ENCODE measurements at places on chromosomes 1 and 21.

DNA sequence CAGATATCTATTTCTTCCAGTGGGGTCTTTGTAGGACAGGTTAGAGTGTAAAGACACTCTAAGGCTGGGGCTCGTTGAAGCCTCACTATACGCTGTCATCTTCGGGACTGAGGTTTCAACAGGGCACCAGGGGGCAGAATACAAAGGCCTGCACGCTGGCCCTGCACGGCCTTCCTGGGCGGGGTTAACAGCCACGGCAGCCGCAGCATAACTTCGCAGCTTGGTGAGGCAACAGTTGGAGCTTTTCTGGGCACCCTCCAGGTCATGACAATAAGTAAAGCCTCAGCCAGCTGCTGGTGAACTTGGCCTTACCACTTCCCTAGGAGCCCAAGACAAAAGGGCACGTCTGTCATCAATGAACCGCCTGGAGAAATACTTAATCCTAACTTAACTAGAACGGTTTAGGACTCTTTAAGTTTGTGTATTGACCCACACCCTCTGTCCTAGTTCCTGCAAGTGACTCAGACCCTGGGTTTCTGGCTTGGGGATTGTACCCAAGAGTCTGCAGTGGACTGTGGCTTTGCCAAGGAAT lies 2.3 kb upstream of the RUNX1 start:
- peak; percentile 95 for DNase-seq

DNA sequence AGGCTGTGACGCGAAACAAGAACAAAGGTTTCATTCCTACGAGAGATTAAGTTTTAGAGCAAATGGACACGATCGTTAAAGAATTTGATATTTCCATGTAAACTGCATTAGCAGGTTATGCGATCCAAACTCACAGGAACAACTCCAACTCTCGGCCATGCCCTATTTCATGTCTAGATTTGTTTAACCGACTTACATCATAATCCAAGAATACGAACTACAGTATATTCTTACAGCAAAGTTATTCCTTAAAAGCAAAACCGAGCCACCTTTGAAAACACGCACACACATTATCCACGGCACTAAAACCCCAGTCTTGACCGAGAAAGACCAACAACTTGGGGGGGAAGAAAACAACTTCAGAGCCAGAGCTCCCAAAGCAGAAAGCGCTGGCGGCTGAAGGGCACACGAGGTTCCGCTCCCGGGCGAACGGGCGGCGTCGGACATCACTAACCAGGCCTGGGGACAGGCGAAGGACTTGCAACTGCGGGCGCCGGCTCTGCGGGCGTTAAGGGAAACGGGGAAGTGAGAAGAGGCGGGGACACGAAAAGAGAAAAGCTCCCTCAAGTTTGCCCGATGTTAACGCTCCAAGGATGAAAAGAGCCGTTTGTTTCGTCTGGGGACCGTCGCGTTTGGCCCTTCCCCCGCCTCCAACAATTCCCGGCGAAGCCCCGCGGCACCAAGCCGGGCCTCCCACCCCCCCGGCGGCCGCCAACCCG lies 690 bp downstream of the B3GALNT2 start:
- DNase-seq = peak; percentile 76

DNA sequence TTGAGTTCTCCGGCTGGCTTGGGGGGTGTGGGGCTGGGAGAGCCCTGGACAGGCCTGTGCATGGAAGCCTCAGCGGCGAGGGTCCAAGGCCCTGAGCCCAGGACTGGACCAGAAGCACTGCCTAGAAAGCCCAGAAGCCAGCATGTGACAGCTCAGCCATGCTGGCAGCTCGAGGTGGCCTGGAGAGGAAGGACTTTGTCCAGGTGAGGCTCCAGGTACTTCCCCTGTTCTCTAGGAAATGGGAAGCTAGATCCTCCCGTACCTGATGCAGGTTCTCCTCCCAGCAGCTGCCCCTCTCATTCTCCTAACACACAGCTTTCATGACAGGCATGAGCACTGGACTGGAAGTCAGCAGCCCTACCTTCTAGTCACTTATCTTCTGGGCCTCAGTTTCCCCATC lies 6.4 kb downstream of the PADI3 start:
- DNase-seq = no peak

GRCh38 chr1:110688514-110688913 lies 13.8 kb upstream of the KCNA3 start:
- no peak for DNase-seq

GRCh38 chr1:245160741-245161400 lies 6.1 kb downstream of the KIF26B start:
- no peak for DNase-seq

DNA sequence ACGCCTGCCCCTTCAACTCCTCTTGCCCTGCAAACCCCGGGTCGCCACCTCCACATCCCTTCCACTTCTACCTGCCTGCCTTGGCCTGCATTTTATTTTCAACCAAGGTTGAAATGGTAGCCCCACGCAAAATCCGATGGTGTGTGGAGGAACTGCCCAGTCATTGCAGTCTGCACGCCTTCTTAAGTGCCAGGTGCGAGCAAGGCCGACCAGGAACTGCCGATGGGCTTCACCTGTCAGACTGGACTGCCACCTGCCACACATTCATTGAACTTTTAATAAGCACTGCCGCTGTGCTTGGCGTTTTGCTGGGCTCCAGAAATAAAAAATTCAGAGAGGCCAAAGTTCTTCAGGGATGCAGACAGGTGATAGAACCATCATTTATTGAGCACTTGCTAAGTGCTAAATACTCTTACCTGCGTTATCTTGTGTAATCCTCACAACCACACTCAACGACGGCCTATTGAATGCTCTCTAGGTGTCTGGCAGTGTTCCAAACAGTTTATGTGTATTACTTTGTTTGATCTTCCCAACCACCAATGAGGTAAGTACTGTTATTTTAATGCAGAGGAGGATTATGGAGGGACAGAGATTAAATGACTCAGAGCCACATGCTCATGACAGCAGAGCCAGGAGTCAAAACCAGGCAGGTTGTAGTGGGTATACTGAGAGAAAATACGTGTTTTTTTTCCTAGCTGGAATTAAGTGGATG lies 36.2 kb downstream of the CACHD1 start:
- peak; percentile 33 for DNase-seq

GRCh38 chr1:205545991-205546390 lies 41.5 kb downstream of the CDK18 start:
- no peak for DNase-seq

GRCh38 chr1:182700351-182700709 lies 15.9 kb upstream of the RGS8 start:
- no peak for DNase-seq

DNA sequence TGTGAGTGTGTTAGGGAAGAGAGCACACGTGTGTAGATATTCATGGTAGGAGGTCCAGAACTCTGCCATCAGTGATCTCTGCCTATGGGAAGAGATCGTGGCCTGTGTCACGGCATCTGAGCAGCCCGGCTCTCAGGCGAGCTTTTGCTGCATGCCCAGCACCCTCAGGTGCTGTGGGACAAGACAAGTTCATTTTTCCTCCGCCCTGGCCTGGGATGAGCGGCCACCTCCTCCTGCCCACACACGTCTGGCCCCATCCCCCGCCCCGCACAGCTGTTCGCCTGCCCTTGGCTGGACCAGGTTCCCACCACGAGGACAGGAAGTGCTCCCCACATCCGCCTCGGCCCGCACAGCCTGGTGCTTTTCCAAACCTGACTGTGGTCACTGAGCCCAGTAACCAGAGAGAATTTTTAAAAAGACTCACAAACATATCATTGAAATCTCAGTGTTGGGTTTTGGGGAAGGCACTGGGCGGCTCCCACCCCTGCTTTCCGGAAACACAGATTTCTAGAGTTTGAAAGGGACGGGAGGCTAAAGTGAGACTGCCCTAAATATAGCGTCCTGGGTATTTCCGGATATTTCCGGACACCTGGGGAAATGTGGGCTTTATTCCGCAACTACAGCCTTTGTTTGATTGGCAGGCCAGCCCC lies 18.0 kb downstream of the BMP8A start:
- DNase-seq = peak; percentile 32

DNA sequence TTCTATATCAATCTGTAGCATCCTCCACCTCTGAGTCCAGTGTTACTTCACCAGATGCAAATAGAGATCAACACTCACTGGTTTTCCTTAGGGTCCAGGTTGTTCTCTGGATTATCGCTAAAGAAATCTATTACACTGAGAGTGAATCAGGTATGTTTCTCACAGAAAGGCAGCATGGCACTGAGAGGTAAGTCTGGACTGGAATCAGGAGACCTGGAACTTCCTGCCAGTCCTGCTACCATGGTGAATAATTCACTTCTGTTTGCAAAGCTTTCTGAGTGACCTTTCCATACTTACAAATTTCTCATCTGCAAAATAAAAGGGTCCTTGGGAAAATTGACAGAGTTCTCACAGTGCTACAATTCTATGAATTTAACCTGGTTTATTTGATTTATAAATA lies 1583.3 kb downstream of the MRPL39 start:
- DNase-seq = peak; percentile 14

DNA sequence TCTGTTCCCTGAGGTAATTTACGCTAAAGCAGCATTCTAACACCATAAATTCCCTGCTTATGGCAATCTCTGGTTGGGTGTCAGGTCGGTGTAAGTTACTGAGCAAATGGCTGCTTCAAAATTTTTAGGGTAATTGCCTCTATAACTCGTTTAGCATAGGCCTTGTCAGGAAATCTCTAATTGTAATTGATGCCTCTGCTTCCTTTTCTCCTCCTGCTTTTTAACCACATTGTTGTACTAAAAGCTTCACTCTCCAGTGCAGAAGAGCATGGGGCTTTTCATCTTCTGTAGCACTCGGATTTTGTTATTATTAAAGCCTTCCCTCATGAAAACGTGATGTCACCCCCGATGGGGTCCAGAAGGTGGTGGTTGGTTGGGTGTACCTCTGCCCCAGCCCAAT lies 141.6 kb upstream of the NBPF11 start:
- DNase-seq = no peak

DNA sequence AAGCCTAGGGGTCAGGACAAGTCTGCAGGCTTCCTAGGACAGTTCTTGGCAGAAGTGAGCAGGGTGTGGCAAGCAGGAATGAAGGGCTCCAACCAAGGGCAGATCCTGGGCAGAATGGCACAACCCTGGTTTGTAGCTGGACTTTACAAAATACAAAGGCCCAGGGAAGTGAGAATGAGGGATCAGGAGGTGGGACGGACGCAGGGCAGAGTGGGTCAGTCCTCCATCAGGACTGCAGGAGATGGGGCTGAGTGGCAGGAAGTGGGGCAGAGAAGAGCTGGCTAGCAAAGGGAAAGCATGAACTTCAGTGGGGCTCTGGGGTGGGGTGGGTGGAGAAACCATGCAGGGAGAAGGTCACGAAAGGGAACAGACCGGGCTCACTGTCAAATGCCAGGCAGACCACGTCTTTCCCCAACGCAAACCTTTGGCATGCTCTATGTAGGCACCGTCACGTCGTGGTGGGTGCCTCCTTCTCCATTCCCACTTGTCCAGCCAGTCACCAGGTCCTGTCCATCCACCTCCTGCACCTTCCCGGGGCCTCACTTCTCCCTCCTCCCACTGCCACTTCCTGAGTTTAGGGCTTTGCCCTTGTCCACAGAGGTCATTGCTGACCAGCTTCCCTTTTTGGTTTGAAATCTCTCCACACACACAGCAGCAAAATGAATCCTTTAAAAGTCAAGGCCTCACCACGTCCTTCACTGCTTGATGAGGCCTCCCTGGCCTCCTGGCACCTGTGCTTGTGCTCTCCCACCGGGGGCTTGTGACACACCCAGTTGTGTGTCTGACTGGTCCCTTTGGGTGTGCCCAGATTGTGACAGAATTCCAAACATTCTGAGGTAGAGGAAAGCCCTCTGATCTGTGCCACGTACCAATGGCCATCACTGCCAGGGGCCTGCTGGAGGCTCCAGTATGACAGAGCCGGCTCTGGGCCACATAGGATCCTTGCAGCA lies 8.7 kb upstream of the CLDN19 start:
- no peak for DNase-seq

DNA sequence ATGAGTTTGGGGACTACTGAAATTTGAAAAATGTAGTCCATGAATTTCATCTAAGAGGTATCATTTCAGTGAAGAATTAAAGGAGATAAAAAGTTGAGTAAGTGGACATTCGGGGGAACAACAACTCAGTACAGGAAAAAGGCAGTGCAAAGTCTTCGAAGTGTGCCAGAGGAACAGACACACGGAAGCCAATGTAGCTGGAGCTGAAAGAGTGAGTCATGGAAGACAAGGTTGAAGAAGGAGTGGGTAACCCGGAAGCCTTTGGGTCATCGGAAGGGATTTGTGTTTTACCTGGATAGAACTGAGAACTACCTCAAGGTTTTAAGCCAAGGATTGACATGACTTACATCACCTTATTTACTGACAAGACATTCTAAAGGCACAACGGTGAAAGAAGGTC lies 733.4 kb downstream of the NCAM2 start:
- no peak for DNase-seq

- peak; percentile 48 for DNase-seq
These were observed 9.5 kb downstream of the RHEX start for GRCh38 chr1:206062464-206062863.

DNA sequence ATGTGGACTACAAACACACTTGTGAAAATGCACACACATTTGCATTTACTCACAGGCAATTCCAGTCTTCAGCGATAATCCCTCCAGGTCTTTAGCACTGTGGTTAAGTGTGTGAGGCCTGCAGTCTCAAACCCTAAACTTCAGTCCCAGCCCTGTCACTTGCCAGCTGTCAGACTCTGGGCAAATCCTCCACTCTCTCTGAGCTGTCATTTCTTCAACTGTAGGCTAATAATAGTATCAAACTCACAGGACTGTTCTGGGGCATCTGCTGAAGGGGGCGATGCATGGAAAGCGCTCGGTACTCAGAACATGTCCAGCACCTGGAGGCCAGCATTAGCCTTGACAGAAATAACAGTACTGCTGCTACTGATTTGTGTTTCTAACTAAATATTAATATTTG lies 48.2 kb downstream of the NEK2 start:
- peak; percentile 70 for DNase-seq
